Vagina (tissue), 2 donors: ENCODE measurements at places on chromosomes 5 and 9.

GRCh38 chr9:114321759-114322158 lies 1.1 kb upstream of the ORM1 start:
- no peak for DNase-seq

- DNase-seq = no peak
Observed at GRCh38 chr5:11026543-11026942, 265.5 kb upstream of the DAP start.

GRCh38 chr9:127812011-127812410 lies 9.3 kb downstream of the FPGS start:
- no peak for DNase-seq

DNA sequence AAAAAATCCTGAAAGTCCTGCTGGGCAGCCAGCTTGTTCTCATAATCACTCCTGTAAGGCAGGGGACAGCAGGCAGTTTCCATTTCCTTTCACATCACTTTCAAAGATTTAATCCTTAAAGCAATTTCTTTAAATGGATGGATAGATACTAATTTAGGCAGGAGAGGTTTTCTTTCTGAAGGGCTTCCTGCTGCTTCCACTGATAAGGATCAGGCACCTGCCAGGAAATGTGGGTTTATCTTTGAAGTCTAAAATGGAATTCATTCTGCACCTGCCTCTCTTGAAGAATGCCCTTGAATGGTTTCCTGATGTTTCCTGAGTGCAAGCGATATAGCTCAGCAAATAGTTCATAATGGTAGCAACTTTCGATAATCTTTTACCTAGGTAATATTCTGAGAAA lies 64.5 kb downstream of the STARD4 start:
- no peak for DNase-seq

- DNase-seq = peak; percentile 72
Observed at GRCh38 chr9:98521141-98521540, 187.6 kb downstream of the GABBR2 start.

- DNase-seq = no peak
Observed at GRCh38 chr9:18746631-18747030, 272.7 kb downstream of the ADAMTSL1 start.

- no peak for DNase-seq
Observed at GRCh38 chr5:54845567-54845941, 139.8 kb downstream of the ESM1 start.

DNA sequence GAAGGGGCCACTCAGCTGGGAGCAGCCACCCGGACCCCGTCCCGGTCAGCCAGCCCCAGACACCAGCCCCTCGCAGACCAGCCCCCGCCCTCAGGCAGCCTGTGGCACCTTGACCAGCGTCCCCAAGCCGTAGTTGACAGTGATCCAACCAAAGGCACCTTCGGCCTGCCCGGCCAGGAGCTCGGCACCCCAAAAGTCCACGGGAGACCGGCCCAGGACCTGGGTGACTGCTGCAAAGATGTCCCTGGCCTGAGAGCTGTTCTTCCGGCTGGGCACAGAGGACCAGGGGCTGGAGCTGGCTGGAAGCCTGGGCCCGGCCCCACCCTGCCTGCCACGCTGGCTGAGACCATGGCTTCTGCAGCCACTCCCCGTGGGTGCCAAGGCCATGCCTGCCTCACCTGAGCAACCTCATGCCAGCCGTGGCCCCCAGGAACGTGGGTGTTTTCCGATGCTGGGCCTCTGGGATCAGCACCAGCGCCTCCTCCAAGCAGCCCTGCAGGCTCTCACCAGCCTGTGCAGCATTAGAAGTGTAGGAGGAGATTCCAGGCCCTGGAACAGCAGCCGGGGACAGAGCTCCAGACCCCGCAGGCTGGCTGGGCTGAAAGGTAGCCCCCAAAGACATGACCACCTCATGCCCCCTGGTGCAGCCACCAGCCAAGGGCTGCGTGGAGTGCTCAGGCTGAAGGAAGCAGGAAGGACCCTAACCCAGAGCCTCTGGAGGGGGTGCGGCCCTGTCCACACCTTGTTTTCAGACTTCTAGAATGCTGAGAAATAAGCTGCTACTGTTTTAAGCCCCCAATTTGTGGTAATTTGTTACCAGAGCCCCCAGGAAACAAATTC lies 4.2 kb downstream of the ENTPD8 start:
- DNase-seq = no peak

- no peak for DNase-seq
Observed at GRCh38 chr5:13427827-13428557, 516.5 kb downstream of the DNAH5 start.

DNA sequence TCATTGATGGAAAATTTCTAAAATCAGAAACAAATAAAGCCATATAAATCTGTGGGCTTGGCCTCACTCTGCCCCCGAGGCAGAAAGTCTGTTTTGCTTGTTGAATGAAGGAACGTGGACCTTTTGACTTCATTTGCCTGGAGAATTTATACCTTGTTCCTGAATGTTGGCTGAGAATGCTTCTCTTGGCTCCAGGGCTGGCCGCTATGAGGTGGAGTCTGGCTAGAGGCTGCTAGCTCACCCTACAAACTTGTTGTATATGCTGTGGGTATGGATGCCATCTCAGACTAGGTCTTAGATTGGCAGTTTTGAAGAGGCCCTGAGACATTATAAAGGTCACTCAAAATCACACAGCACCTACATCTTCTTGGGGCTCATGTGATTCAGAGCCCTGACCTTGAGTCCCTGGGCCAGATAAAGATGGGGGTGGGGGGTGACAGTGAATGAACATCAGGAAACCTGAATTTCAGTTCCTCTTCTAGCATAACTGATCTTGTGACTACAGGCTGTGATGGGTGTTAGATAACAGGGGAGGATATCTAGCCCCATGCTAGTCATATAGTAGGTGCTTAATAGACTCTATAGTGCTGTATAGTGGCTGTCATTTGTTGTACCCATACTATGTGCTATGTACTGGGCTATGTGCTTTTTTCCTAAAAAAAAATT lies 2.8 kb downstream of the GM2A start:
- no peak for DNase-seq

GRCh38 chr5:16391858-16392649 lies 73.5 kb downstream of the ZNF622 start:
- DNase-seq = no peak

- no peak for DNase-seq
Observed at GRCh38 chr5:169065400-169065799, 235.5 kb downstream of the SLIT3 start.

DNA sequence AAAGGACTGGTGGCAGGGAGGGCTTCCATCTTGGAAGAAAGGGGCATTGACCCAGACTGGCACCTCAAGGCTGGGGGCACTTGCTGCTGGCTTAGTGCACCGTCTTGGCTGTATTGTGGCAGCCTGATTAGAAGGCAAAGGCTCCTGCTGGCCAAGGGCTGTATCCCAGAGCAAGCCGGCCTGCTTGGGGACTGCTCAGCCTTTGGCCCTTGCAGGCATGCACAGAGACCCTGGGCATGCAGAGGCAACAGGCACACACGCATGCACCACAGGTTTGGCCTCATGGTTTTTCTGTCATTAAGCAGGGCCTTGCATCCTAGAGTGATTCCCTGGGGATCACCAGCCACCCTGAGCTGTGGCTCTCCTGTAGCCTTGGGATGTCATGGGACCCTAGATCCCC lies 29.0 kb downstream of the PITX1 start:
- no peak for DNase-seq

DNA sequence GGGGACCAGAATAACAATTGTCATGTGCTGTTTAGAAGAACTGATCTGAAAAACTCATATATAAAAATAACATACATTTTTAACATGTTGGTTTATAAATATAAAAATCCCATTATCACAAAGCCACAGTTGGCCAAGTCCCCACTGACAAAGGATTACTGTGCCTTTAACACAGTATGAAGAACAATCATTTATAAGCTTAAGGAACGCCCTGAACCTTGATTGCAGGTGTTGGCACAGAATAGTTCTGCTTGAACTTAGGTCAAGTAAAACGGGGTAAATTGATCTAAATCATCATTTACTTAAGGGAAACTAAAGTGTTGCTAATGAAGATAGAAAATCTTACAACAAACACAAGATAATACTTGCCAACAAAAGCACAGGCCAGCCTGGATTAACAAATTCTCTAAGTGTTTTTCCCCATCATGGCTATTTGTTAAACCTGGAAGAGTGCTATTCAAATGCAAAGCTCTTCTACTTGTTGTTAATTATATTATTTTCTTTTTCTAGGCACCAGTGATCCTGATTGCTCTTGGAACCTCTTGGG lies 46.1 kb downstream of the ASTN2 start:
- no peak for DNase-seq

DNA sequence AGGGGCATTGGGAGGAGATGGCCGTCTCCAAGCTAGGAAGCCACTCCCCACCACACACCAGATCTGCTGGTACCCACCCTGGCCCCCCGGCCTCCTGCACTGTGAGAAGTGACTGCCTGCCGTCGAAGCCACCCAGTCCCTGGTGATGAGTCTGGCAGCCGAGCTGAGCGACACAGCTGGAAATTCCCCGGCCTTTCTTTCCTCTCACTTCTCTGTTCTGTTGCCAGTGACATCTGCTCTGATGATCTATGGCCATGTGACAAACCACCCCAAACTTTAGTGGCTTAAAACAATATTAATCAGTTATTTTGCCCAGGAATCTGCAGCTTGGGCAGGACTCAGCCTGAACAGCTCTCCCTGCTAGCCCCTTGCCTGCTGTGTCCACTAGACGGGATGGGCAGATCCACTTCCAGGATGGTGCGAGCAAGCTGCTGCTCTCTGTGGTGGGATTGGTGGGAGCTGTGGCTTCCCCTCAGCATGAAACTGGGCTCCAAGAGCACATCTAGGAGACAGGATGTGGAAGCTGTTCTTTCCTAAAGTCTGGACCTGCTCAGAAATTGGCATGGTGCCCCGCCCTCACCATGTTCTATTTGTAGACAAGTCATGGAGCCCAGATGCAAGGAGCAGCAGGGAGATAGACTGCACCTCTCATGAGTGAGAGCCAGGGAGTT lies 211.2 kb downstream of the GADD45G start:
- DNase-seq = peak; percentile 84

- DNase-seq = no peak
Observed at GRCh38 chr9:110185806-110186205, 22.2 kb downstream of the C9orf152 start.

GRCh38 chr5:142722896-142723295 lies 37.0 kb upstream of the FGF1 start:
- no peak for DNase-seq

DNA sequence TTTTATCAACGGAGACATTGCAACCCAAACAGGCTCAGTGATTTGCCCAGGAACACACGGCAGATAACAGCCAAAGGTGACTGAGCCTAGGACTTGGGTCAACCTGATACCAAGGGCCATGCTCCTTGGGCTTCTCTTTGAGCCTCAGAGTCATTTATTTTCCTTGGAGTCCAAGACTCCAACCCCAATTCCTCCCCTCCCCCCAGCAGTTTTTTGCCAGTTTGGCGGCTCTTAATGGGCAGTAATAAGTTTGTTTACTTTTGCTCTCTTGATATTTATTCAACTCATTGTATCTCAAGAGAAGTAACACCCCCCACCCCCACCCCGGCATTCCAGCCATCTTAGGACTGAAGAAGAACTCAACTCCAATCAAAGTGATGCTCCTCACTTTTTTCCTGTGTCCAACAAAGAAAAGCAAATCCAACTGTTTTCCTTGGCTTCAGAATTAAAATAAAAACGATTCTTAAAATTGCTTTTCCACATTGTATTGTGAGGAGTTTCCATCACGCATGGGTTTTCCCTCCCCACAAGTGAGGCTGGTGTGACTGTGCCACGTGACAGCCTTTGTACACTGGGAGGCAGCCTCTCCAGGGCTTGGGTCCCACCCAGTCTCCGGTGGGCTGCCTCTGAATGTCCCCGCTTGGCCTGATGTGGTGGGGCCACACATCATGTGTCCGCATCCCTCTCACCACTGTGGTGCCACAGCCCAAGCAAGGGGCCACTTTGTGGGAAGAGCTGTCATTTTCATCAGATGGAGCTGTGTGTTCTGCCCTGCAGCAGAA lies 9.1 kb downstream of the ANGPTL2 start:
- no peak for DNase-seq

- no peak for DNase-seq
Observed at GRCh38 chr5:65774346-65774745, 52.3 kb downstream of the NLN start.

- DNase-seq = no peak
Observed at GRCh38 chr9:137969008-137969407, 91.4 kb downstream of the CACNA1B start.

- DNase-seq = no peak
Observed at GRCh38 chr5:118888556-118888955, 99.8 kb downstream of the DTWD2 start.

GRCh38 chr5:15993919-15994318 lies 185.7 kb downstream of the MARCHF11 start:
- no peak for DNase-seq

GRCh38 chr5:150261231-150261630 lies 28.3 kb downstream of the CAMK2A start:
- DNase-seq = no peak

- DNase-seq = no peak
Observed at GRCh38 chr5:65120371-65120967, 351.7 kb downstream of the CWC27 start.

- no peak for DNase-seq
Observed at GRCh38 chr9:3200331-3200774, 325.4 kb downstream of the RFX3 start.

DNA sequence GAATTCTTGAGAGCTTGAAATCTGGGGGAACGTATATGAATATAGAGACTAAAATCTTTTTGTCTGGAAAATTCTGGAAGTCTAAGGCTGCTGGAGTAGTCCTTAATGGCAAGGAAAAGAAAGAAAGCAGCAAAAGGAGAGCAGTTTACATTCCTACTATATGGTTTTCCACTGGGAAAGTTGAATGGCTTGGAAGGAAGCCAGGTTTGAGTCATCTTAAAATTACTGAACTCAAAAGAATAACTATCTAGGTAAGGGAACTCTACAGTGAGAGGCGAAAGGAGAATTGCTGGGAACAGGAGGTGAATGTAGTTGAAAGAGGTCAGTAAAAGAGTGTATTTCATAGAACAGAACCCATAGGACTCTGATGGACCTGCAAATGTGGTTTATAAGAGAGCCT lies 258.1 kb upstream of the EDIL3 start:
- no peak for DNase-seq

DNA sequence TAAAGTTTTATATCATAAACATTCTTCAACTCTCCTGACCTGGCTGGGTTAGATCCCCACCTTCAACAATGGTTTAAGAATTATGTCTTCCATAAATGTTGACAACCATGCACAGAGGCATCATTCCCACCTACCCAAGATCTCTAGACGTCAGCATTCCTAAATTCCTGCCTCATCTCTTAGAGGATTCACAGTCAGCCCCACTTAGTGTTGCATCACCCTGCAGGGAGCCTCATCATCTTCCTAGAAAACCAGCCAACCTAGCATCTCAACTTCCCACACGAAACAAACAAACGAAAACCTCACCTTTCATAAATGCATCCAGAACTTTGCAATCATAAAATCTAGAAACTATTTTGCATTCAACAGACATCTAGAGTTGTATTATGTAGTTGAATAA lies 816.1 kb upstream of the C9orf72 start:
- DNase-seq = no peak

- DNase-seq = no peak
Observed at GRCh38 chr9:132770770-132771310, 100.6 kb downstream of the GTF3C4 start.

GRCh38 chr9:89725271-89725670 lies 120.5 kb downstream of the GADD45G start:
- DNase-seq = no peak
